AG10803 (cell line): ENCODE measurements at places on chromosomes 7 and 10.

GRCh38 chr7:66399566-66399965 is 194.4 kb downstream of the TPST1 start:
- DNase-seq: peak; percentile 50

DNA sequence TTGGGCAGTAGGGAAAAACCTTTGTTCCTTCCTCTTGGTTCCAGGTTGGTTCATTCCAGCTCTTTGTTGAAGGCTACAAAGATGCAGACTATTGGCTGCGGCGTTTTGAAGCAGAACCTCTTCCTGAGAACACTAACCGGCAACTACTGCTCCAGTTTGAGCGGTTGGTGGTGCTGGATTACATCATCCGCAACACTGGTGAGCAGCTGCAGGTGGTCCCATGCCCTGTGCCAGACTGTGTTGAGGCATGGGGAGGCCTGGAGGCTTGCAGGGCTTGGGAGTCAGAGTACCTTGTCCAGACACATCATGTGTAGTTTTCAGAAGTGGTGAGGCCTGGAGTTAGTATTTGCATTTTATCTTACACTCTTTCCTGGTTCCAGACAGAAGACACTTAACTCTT is 16.3 kb downstream of the PI4K2A start:
- no peak for DNase-seq

DNA sequence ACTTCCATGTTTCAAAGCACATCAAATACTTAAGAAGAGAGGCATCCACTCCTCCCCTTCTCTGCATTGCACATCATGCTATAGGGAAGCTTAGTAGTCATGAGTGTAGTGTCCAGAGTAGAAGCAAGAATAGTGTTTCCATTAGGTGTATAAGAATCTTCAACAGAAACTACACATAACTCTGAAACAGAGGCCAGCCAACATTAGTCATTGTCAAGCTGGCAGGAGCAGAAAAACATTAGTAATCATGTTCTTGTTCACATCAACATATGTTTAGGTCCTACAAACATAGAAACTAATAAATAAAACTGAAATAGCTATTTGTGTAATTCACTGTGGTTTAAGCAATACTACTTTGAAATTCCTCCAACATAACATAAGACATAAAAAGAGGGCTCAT is 370.2 kb downstream of the PPP1R3A start:
- no peak for DNase-seq

GRCh38 chr7:151487228-151487627 is 32.5 kb downstream of the RHEB start:
- peak; percentile 29 for DNase-seq

GRCh38 chr7:129465080-129465479 is 30.8 kb downstream of the STRIP2 start:
- DNase-seq: no peak

GRCh38 chr10:52951824-52952223 is 179.2 kb upstream of the MBL2 start:
- DNase-seq: no peak

DNA sequence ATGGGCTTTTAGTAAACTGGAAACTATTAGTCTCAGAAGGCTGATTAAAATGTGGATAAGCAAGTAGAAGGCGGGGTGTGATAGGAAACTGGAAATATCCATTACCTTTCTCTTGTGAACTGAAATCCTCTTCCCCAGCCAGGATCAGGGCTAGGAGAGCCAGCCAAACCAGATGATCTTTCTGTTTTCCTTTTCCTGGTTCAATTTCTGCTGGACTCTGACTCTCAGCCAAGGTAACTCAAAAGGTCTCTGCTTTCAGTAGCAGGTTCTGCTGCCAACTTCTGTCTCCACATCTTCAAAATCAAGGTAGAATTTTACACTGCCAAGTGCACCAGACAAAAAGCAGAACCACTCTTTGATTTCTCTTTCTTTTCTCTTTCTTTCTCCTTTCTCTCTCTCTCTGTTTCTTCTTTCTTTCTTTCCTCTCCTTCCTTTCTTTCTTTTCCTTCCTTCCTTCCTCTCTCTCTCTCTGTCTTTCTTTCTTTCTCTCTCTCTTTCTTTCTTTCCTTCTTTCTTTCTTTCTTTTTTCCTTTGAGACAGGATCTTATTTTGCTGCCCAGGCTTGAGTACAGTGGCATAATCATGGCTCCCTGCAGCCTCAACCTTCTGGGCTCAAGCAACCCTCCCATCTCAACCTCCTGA is 30.8 kb downstream of the OTUD1 start:
- no peak for DNase-seq

GRCh38 chr7:34133356-34133982 is 228.1 kb downstream of the BMPER start:
- DNase-seq: peak; percentile 96

- no peak for DNase-seq
These were observed 28.2 kb upstream of the C10orf53 start for GRCh38 chr10:49651039-49651835.

DNA sequence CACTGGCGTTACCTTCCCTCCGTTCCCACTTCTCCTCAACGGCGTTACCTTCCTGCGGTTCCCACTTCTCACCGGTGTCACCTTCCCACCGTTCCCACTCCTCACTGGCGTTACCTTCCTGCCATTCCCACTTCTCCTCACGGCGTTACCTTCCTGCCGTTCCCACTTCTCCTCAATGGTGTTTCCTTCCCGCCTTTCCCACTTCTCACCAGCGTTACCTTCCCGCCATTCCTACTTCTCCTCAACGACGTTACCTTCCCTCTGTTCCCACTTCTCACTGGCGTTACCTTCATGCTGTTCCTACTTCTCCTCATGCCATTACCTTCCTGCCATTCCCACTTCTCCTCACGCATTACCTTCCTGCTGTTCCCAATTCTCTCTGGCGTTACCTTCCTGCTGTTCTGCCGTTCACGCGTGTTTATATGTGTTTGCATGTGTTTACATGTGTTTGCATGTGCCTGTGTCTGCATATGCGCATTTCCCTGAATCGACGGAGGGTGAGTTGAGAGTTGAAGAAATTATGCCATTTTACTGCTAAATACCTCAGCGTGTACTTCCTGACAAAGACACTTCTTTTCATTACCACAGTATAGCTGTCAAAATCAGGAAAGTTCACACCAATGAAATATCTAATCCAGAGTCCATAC is 23.2 kb upstream of the CFAP46 start:
- DNase-seq: no peak

DNA sequence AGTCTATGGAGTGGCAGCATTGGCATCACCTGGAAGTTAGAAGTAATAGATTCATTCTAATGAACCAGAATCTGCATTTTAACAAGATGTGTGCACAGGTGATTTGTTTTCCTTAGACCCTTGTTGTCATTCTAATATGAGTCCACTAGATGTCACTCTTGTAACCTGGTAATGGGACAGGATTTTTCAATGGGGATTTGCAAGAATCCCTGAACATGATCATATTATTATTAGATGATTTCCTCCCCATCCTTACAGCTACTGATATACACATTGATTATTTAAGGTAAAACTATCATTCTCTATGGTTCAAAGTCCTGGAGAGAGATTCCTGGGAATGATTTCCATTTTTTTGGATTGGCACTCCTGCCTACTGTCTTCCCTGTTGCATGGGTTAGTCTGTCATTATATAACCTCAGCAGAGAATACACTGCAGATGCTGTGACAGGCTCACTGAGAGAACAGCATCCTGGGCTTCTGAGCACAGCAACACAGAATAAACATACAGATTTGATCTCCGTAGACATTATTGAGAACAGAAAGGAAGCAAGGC is 194.9 kb downstream of the SUGCT start:
- DNase-seq: peak; percentile 66
